ENCODE measurements at places on chromosomes 3 and 15. TPM values are rescaled to one million over a fixed set of nuclear protein-coding genes. Genes with fewer than 3 reads are reported as not detected.

LMCD1 gene
- 3.8 TPM for total RNA-seq

CCR8 gene
- 0.48 TPM for total RNA-seq

SLC49A4 gene
- 2.3 TPM for total RNA-seq

CD276 gene
- 4.9 TPM for total RNA-seq

ADAMTS7 gene
- total RNA-seq, result 0.10 TPM

UROC1 gene
- total RNA-seq, result not detected

GLT8D1 gene
- total RNA-seq, result 36.9 TPM

DNA sequence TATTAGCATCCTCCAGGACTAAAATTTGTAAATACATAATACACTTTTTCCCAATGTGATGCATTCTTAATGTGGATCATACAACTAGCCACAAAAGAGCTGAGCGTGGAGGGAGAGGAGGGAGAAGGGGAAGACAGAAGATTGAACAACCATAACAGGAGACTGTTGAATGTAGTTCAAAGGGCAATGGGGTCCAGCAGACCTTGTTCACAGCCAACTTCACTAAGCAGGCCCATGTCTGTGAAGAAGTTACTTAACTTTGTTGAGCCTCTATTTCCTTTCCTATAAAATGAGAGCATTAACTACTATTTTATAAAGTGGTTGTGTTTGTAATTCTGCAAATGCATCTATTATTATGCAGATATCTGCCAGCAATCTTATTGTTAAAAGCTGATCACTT, 13.3 kb downstream of the NCEH1 start:
- no peak overlapping the region for H3K27ac ChIP-seq
- no peak for DNase-seq
- H3K4me3 ChIP-seq, result no peak overlapping the region

GRCh38 chr3:98645039-98645438, 51.6 kb upstream of the CPOX start:
- no peak overlapping the region for H3K27ac ChIP-seq
- no peak for DNase-seq
- H3K36me3 ChIP-seq, result no peaks in the 10 kb centered on the region
- H3K4me1 ChIP-seq, result no peaks in the 10 kb centered on the region
- no peak overlapping the region for H3K4me3 ChIP-seq

DNA sequence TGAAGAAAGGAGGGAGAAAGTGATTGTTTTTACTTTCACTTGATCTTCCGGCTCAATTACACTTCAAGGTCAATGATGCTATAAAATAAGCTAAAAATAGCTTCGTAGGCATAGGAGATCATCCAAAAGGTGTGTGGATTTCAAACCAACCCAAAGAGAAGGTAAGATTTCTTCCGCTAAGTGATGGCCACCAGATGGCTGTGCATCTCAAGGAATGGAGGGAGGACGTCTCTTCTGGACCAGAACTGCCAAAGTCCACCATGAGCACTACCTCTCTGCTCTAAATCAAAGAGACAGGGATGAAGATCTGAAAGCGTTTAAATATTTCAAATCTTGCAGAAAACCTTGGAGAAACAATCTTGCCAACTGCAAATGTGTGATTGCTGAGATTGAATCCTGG, 199.1 kb upstream of the ZPLD1 start:
- no peaks in the 10 kb centered on the region for H3K4me1 ChIP-seq
- H3K27me3 ChIP-seq, result no peaks in the 10 kb centered on the region
- no peak for DNase-seq
- no peak overlapping the region for H3K27ac ChIP-seq
- H3K36me3 ChIP-seq, result no peaks in the 10 kb centered on the region

DNA sequence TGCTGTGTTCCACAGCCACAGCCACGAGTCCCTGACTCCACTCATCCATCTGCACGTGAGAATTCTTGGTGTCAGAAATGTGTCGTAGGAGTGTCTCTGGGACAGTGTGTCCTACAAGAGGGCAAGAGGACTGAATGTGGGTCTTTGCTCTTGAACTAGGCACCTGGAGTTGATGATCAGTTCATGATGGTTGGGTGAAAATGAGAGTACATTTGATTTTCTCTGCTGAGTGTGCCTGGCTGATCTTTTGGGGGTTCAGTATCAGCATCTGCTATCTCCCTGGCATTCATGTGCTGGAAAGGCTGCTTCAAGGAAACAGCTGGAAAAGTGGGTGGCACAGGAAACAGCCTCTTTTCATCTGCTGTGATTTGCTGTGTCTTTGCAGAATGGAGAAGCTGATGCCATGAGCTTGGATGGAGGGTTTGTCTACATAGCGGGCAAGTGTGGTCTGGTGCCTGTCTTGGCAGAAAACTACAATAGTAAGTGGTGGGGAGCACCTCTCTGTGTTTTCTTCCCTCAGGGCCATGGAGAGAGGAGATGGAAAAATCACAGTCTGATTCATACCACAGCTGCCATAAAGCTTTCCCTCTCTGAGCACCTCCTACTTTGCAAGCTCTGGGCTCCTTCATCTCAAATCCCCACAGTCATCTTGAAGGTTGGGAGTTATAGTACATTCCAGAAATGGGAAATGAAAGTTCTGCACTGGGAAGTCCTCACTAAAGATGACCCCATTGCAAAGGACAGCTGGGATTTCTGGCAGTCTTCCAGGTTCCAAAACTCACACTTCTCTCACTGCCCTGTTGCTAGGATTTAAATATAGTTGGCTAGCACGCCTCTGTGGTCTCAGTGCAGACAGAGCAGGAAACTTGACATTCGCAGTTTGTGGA, 17.8 kb downstream of the TF start:
- no peaks in the 10 kb centered on the region for H3K36me3 ChIP-seq
- no peak for DNase-seq

- H3K36me3 ChIP-seq, result no peaks in the 10 kb centered on the region
- no peak overlapping the region for H3K27ac ChIP-seq
- DNase-seq, result no peak
- H3K4me1 ChIP-seq, result no peaks in the 10 kb centered on the region
- no peak overlapping the region for H3K4me3 ChIP-seq
These were observed 8.4 kb upstream of the KLF15 start for GRCh38 chr3:126365351-126366277.

DNA sequence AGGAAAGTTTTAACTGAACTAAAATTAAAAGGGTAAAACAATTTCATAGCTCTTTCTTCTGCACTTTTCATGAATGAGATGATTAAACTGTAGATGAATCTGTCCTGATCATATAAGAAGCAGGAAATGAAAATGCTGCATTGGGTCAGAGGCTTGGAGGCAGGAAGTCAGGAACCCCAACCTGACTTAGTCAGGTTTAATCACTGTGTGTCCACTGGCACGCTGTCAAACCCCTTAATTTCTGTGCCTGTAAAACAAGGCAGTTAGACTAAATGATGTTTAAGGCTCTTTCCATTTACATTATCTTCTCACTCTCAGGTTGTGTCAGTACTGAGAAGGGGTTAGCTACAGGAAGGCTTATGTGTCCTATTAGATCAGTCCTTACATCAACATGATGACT, 193.3 kb upstream of the TTC14 start:
- DNase-seq, result no peak
- H3K4me3 ChIP-seq, result no peak overlapping the region
- no peaks in the 10 kb centered on the region for H3K36me3 ChIP-seq
- H3K27ac ChIP-seq, result no peak overlapping the region
- no peaks in the 10 kb centered on the region for H3K27me3 ChIP-seq

GRCh38 chr3:149373235-149374125, 4.0 kb downstream of the TM4SF1 start:
- H3K4me1 ChIP-seq, result no peaks in the 10 kb centered on the region
- no peak overlapping the region for H3K4me3 ChIP-seq

- no peaks in the 10 kb centered on the region for H3K4me1 ChIP-seq
- H3K27me3 ChIP-seq, result no peaks in the 10 kb centered on the region
- H3K36me3 ChIP-seq, result no peaks in the 10 kb centered on the region
- H3K4me3 ChIP-seq, result no peak overlapping the region
These were observed 213.9 kb downstream of the CLSTN2 start for GRCh38 chr3:140148824-140149390.

GRCh38 chr3:126014252-126014651, 45.3 kb downstream of the ROPN1B start:
- H3K27me3 ChIP-seq, result no peaks in the 10 kb centered on the region
- no peaks in the 10 kb centered on the region for H3K4me1 ChIP-seq
- H3K36me3 ChIP-seq, result peaks cover 33% of the 10 kb centered on the region
- H3K4me3 ChIP-seq, result no peak overlapping the region

GRCh38 chr15:33720952-33721351, 247.3 kb upstream of the CHRM5 start:
- DNase-seq, result no peak
- H3K27ac ChIP-seq, result no peak overlapping the region
- no peak overlapping the region for H3K4me3 ChIP-seq
- no peaks in the 10 kb centered on the region for H3K36me3 ChIP-seq

- H3K27me3 ChIP-seq, result no peaks in the 10 kb centered on the region
- peaks cover 5% of the 10 kb centered on the region for H3K36me3 ChIP-seq
- H3K4me1 ChIP-seq, result peaks cover 7% of the 10 kb centered on the region
- no peak overlapping the region for H3K4me3 ChIP-seq
These were observed 416.5 kb downstream of the PLCL2 start for GRCh38 chr3:17301271-17301670.

GRCh38 chr15:41407341-41407740, 5.0 kb upstream of the NDUFAF1 start:
- H3K4me1 ChIP-seq, result peaks cover 12% of the 10 kb centered on the region
- no peak overlapping the region for H3K27ac ChIP-seq
- H3K4me3 ChIP-seq, result no peak overlapping the region
- H3K36me3 ChIP-seq, result peaks cover 2% of the 10 kb centered on the region

DNA sequence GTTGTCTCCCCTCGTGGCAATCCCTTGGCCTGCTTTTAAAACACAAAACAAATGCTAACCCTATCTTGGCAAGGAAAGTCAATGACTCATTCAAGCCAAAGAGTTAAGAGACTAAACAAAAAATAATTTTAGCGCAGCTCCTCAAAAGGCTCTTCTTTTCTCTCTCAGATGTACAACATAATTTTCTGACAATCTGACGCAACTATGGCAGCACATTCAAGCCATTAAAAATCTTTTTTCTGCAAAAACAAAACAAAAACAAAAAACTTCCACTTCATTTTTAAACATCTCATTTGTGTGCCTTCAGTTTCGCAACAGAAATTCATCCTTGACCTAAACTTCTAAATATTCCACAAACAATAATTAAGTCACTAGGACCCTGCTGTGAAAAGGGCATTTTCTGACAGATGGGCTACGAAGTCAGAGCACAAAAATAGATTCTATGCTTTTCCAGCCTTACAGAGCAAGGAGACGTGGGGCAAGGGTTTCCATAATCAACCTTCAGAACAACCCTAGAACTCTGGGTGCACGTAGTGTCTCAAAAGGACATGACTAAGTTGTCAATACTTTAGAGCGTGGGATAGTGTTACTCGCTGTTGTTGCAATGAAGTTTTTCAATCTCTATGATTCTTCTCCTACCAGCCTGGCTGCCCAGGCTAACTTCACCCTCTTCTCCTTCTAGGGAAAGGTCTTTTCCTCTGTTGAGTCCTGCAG, 84.3 kb downstream of the MB21D2 start:
- no peak overlapping the region for H3K27ac ChIP-seq
- no peak overlapping the region for H3K4me3 ChIP-seq
- peaks cover 1% of the 10 kb centered on the region for H3K27me3 ChIP-seq
- peaks cover 53% of the 10 kb centered on the region for H3K4me1 ChIP-seq

DNA sequence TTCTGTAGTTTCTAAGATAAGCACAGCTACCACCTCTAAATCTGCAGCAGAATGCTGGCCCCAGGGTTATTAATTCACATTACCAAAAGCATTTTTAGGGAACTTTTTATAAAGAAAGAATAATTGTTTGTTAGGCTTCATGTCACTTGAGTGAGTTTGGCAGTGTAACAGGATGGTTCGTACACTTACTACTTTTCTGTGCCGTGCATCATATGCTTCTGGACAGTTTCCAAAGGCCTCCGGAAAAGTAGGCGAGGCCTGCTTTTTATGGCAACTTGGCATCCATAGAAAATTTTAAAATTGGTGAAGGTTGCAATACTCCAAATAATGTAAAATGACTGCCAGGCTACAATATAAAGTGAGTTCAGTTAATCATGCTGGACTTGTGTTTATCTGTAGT, 30.0 kb downstream of the NIPA2 start:
- H3K4me3 ChIP-seq, result no peak overlapping the region
- H3K4me1 ChIP-seq, result no peaks in the 10 kb centered on the region
- DNase-seq, result no peak
- H3K27me3 ChIP-seq, result no peaks in the 10 kb centered on the region
- H3K27ac ChIP-seq, result no peak overlapping the region

- no peak for DNase-seq
- no peaks in the 10 kb centered on the region for H3K36me3 ChIP-seq
- no peak overlapping the region for H3K4me3 ChIP-seq
These were observed 235.1 kb downstream of the CD47 start for GRCh38 chr3:107855710-107856109.

DNA sequence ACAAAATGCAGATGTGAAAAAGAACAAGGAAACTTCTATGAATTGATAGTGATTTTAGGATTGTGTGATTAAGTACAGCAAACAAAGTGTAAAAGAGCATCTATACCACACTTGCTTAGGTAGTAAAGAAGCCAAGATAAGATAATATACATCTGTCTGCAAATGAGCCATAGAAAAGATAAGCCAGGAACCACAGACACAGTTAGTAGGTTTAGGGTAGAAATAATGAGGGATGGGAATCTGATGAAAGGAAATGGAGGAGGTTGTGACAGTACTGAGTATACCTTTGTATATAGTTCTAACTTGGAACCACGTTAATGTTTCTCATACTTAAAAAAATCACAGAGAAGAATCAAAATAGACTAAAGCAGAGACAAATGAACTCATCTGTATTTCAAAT, 54.0 kb downstream of the TCF12 start:
- no peak overlapping the region for H3K27ac ChIP-seq
- H3K4me3 ChIP-seq, result no peak overlapping the region
- H3K4me1 ChIP-seq, result peaks cover 44% of the 10 kb centered on the region
- H3K36me3 ChIP-seq, result peaks cover 5% of the 10 kb centered on the region
- H3K27me3 ChIP-seq, result no peaks in the 10 kb centered on the region
- no peak for DNase-seq

DNA sequence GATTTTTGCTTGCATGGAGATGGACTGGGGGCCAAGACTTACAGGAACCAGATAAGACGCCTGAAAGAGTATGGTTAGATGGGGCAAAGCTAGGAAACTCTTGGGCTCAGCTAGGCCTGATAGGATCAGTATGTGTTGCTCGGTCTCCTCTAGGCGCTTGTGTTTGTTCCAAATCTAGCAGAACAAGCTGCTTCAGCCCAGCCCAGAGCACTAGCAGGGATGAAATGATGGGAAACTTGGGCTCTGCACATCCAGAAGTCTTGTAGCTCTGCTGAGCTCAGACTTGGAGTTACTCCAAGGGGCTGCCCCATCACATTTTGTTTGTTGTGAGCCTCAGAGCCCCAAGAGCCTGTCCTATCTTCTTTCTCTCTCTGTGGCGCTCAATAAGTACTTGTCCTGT, 34.7 kb downstream of the FOXL2 start:
- no peaks in the 10 kb centered on the region for H3K36me3 ChIP-seq
- DNase-seq, result no peak
- H3K4me1 ChIP-seq, result peaks cover 5% of the 10 kb centered on the region
- H3K27me3 ChIP-seq, result no peaks in the 10 kb centered on the region

- peak; percentile 13 for DNase-seq
- H3K27me3 ChIP-seq, result peaks cover 13% of the 10 kb centered on the region
- H3K4me3 ChIP-seq, result no peak overlapping the region
- no peak overlapping the region for H3K27ac ChIP-seq
- peaks cover 18% of the 10 kb centered on the region for H3K4me1 ChIP-seq
- no peaks in the 10 kb centered on the region for H3K36me3 ChIP-seq
These were observed 216.3 kb downstream of the SATB1 start for GRCh38 chr3:18208856-18209255.
